ENCODE measurements at places on chromosomes 6 and 20.

DNA sequence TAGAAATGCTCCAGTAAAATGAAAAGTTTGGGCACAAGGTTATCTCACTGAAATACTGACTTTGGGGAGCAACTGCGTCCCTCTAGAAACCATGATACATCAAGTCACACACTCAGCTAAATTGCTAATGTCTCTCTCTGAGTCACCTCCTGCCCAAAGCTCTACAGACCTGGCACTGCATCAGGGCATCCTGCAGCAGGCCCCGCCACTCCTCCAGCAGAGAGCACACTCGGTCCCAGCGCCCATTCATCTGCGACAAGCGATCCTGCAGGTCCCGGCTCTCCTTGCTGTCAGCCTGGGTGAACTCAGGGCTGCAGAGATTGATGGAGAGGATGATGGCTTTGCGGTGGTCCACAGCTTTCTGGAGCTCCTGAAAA is 329.0 kb downstream of the ESR1 start:
- no peak for DNase-seq

- no peak for DNase-seq
These were observed 7.8 kb upstream of the E2F1 start for GRCh38 chr20:33693741-33694638.

DNA sequence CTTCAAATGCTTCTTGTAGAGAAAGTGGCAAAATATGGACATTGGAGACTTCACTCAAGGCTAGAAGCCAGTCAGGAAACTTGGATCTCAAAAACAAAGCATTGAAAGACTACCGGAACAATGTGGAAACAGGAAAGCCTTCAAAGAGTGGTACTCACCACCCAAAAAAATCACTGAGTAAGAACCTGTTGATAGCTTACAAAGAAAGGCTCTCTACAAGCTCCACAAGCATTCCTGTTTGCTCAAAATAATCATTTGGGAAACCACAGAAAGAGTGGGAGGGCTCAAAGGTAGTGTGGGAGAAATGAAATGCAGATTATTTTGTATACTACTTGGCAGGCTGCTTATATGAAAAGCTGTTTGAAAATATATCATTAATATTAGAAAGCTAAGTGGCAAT is 9.5 kb upstream of the DST start:
- DNase-seq = no peak

- DNase-seq = no peak
These were observed 44.8 kb upstream of the ZNF831 start for GRCh38 chr20:59118855-59119254.

- no peak for DNase-seq
These were observed 164.8 kb downstream of the SOBP start for GRCh38 chr6:107654764-107655163.

GRCh38 chr6:47680724-47681123 is 17.7 kb upstream of the ADGRF4 start:
- no peak for DNase-seq

DNA sequence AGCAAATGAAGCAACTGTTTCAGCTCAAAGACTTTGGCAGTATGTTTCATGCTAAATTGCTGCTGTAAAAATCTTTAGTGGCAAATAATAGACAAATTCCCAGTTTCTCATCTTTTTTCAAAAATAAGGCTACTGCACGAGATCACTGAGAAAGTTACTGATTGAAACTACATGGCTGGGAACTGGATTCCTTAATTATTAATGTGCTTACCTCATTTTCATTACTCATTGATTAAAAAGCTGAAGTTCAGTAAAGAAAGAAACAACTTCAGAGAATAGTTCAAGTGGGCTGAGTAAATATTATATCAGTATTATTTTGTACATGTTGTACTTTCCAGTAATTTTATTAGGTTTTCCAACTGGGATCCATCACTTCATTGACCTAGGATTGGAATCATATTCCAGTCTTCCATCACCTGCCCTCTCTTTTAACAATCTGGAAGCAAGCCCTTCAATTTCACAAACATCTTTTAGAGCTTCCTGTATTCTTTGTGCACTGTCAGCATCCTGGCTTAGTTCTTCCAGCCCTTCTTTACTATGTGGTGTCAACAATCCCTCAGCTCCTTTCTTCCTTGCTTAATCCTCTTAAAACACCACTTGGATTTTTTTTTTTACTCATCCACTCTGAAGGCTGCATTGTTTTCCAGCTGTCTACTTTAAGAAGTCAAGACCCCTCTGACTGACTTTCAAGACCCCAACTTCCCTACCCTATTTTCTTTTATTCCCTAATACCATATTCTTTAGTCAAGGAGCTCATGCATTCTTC is 4.3 kb downstream of the MEI4 start:
- no peak for DNase-seq

GRCh38 chr20:48919882-48920526 is 1.5 kb upstream of the ARFGEF2 start:
- no peak for DNase-seq

- no peak for DNase-seq
These were observed 2.2 kb downstream of the LEMD2 start for GRCh38 chr6:33786736-33787135.

GRCh38 chr6:84525907-84526306 is 238.5 kb downstream of the TBX18 start:
- no peak for DNase-seq

GRCh38 chr6:158837684-158838625 is 18.8 kb upstream of the EZR start:
- no peak for DNase-seq

- peak; percentile 84 for DNase-seq
These were observed 185.5 kb upstream of the ECI2 start for GRCh38 chr6:4320860-4321259.

- no peak for DNase-seq
These were observed 43.8 kb downstream of the MAP3K4 start for GRCh38 chr6:161035182-161035980.

- peak; percentile 50 for DNase-seq
These were observed 96.3 kb upstream of the ZBTB24 start for GRCh38 chr6:109579361-109579760.

DNA sequence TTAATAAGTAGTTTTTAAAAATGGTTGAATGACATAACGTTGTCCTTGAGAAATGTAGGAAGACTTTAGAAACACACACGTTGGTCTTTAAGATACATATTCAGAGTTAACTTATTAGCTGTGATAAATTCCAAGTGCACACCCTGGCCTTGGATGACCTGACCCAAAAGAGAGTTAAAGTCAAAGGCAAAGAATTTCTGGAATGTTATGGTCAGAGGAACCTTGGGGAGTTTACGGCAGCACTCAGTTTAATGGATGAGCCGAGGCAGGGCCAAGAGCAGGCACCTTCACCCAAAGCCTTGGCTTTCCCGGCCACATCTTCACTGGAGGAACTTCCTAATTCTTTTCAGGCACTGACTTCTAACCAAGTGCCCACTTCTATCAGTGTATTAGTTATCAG is 200.5 kb downstream of the SMOC2 start:
- no peak for DNase-seq

DNA sequence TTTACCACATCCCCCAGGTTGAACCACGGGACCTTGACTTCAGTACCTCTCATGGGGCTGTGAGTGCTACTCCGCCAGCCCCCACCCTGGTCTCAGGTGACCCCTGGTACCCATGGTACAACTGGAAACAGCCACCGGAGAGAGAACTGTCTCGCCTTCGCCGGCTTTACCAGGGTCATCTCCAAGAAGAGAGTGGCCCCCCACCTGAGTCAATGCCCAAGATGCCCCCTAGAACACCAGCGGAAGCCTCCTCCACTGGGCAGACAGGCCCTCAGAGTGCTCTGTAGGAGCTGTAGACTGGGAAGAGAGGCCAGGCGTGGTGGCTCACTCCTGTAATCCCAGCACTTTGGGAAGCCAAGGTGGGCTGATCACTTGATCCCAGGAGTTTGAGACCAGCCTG is 1.2 kb upstream of the ATAT1 start:
- DNase-seq = no peak

DNA sequence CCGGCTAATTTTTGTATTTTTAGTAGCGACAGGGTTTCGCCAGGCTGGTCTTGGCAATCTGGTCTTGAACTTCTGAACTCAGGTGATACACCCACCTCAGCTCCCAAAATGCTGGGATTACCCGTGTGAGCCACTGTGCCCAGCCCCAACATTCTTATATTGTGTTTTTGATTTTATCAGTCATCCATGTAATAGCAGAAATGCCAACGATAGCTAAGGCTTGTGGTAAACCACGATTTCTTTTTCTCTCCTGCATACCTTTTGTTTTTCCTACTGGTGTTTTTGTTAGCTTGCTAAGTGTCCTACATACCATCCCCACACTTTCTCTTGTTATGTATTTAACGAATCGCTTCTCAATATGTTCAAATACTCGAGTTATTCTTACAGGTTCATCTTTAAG is 12.1 kb downstream of the PHACTR2 start:
- DNase-seq = no peak

- no peak for DNase-seq
These were observed 167.1 kb downstream of the PRL start for GRCh38 chr6:22129751-22130150.
